ENCODE measurements at places on chromosomes 7 and 10.

GRCh38 chr7:818031-818699 lies 14.1 kb upstream of the SUN1 start:
- peak; percentile 83 for DNase-seq

- no peak for DNase-seq
Observed at GRCh38 chr10:50362547-50363125, 111.3 kb upstream of the ASAH2 start.

DNA sequence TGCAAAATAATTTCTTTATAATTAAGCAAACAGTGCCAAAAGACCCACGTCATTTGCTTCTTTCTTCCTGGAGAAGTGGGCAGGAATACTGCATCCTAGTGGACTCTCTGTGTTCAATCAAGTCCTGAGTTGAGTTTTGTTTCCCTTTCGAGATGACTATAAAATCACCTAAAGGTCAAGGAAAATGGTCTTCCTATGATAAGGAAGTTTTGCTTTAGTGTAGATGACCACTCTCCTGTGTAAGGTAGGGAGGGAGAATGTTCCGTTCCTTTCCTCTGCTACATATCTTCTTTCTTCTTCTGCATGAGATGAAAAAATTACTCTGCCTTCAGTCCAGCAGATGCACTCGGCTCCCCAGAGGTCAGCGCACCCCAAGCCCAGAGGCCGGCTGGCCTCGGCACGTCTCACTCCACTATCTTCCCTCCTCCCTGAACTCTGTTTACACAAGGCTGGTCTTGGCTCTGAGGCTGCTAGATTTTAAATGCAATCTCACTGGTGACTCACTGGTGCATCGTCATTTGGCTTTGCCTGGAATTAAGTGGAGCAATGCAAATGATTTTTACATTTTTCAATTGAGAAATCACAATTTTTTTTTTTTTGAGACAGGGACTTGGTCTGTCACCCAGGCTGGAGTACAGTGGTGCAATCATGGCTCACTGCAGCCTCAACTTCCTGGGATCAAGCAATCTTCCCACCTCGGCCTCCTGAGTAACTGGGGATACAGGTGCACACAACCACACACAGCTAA lies 18.6 kb upstream of the VDAC2 start:
- DNase-seq = peak; percentile 93

DNA sequence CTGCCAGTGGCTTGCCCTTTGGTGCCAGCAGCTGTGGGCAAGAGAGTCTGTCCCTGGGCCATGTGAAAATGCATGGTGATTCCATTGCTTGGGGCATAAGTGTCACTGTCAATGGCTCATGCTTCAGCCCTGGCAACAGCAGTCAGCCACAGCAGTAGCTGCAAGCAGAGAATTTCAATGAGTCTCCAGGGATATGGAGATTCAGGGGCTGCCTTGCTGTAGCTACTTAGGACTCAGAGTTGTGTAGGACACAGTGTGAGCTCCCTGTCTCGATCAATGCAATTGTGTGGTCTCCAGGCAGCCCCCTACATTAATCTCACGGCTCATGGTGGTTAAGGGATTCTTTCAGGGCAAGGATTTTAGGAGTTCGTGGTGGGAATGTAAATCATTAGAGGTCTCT lies 126.3 kb upstream of the STARD3NL start:
- DNase-seq = no peak

Data from AG10803 (cell line).